ENCODE measurements at places on chromosomes 5 and 9.

GRCh38 chr5:158777647-158778350, 321.9 kb downstream of the EBF1 start:
- DNase-seq, result peak; percentile 90

GRCh38 chr9:125268394-125269013, 6.9 kb downstream of the GAPVD1 start:
- DNase-seq, result no peak

DNA sequence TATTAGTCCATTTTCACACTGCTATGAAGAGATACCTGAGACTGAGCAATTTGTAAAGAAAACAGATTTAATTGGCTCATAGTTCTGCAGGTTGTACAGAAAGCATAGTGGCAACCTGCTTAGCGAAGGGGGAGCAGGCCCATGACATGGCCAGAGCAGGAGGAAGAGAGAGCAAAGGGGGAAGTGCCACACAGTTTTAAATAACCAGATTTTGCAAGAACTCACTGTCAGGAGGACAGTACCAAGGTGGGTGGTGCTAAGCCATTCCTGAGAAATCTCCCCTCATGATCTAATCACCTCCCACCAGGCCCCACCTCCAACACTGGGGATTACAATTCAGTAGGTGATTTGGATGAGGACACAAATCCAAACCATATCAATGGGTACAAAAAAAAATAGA, 16.8 kb upstream of the PCSK5 start:
- no peak for DNase-seq

DNA sequence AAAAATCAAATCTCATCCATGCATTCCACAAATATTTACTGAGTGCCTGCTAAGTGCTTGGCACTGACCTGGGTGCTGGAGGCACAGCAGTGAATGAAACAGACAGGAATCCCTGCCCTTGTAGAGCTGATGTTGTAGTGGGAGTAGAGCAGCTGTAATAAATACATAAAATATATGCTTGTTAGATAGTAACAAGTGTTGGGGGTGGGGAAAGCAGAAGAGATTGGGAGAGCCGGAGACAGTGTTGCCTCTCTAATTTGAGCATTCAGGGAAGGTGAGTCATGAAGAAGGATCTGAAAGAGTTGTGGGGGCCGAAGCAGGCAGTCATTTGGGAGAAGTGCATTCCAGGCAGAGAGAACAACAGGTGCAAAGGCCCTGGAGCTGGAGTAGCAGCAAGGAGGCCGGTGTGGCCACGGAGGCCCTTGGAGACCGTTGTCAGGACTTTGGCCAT, 97.9 kb downstream of the ZNF618 start:
- no peak for DNase-seq

DNA sequence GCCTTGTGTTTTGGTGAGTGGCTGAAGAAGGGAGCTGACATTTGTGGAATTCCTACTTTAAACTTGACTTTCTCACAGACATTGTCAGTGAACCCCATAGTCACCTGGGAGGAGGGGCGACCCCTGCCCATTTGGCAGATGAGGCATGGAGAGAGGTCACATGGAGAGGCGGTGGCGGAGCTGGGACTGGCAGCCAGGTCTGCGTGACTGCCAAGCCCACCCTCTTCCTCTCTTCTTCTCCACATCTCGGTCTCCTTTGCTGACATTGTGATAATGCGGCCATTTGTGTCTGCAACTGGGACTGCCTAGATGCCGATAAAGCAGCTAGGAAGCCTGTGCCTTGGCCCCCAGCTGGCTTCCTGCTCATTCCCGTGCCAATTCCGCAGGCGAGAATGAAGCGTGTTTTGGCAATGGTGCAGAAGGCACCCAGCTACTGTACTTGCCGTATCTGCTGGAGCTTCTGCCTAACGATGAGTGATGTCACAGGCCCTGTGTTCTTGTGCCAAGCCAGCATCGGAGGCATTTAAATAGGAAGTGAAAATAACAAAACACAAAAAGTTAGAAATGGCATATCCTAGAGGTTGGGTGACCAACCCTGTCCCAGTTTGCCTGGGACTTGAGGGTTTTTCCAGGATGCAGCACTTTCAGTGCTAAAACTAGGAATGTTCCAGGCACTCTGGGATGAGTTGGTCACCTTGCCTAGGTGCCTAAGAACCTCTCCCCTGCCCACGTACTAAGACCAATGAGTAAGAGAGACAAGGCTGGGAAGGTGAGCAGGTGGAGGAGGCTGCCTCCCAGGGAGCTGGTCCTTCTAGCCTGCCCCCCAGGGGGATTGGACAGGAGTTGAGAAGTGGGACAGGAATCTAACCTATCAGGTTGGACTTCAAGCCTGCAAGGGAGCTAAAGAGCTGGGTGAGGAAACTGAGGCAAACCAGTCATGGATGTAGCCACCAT, 23.6 kb downstream of the OLFML2A start:
- DNase-seq, result no peak

GRCh38 chr5:142281966-142282365, 42.9 kb downstream of the SPRY4 start:
- DNase-seq, result no peak

- DNase-seq, result no peak
Measured at GRCh38 chr5:59437176-59437575, 456.4 kb downstream of the PDE4D start.

- no peak for DNase-seq
Measured at GRCh38 chr9:120534266-120534665, 45.7 kb downstream of the CDK5RAP2 start.

Measured in fibroblast of villous mesenchyme (primary cell).